NCI-H524 treated with DMSO at 0.1 percent for 48 hours (cell line): ENCODE measurements at places on chromosomes 5 and 9.

GRCh38 chr5:14008819-14009311 lies 64.4 kb upstream of the DNAH5 start:
- DNase-seq = no peak

- no peak for DNase-seq
These were observed 26.9 kb downstream of the EGFLAM start for GRCh38 chr5:38285226-38285625.

DNA sequence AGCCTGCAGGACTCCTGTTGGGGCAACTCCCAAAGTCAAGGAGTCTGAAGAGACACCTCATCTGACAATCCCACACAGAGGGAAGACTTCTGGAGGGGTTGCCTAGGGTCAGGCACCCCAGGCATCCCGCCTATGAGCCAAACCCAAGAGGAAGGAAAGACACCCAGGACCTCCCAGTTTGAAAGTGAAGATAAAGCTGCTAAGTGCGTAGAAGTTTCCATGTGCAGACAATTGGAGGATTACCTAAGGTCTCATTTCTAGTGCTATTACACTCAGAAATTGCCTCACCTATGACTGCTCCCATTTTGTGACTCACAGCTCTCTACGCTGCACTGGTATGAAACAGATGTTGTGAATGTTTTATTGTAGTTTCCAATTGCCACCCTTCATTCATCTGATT lies 322.9 kb downstream of the SLIT3 start:
- no peak for DNase-seq

GRCh38 chr5:11985993-11986392 lies 81.7 kb upstream of the CTNND2 start:
- no peak for DNase-seq

DNA sequence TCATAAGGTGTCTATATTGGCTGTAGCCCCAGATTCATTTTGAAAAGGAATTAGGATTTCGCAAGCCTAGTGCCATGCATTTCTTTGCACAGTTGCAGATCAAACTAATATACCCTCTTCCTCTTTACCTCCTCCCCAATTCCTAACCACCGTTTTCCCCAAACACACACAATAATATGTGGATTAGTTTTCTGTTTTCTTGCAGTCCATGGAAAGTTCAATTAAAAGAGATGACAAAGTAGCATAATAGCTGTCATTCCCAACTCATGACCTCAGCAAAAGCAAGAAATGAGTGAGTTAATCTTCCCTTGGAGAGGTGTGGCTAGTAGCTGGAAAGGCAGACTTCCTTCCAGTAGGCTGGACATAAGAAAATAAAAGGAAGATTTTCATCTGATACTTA lies 349.1 kb downstream of the TMEM232 start:
- DNase-seq = no peak
